ENCODE measurements at places on chromosomes 4 and X.

GRCh38 chr4:158166701-158167100, 6.1 kb downstream of the GASK1B start:
- DNase-seq = no peak

- DNase-seq = no peak
These were observed 69.0 kb downstream of the GATB start for GRCh38 chr4:151691639-151692442.

DNA sequence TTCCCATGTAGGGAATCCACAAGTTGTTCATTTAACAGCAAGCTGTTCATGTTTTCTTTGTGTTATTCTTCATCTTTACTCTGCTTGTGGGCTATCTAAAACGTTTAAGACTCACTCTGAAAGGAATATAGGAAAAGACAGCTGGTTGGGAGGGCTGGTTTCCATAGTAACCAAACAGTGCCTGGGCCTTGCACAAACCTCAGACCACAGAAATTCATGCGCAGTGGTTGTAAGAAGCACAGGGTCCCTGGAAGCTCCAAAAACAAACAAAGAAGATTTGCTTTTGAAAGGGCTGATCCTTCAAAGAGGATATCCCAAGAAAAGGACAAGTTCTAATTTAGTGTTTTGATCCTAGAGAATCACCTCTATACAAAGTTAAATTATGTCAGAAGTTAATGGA, 7.8 kb downstream of the SERTM2 start:
- no peak for DNase-seq

- peak; percentile 99 for DNase-seq
These were observed at the start of gene HMGB2 for GRCh38 chr4:173334085-173334890. TSS of gene HMGB2 (minus strand) at chr4:173334358. CDS start at chr4:173333649, 709 bp downstream.

GRCh38 chr4:25144870-25145481, 15.3 kb downstream of the SEPSECS start:
- DNase-seq = peak; percentile 31

DNA sequence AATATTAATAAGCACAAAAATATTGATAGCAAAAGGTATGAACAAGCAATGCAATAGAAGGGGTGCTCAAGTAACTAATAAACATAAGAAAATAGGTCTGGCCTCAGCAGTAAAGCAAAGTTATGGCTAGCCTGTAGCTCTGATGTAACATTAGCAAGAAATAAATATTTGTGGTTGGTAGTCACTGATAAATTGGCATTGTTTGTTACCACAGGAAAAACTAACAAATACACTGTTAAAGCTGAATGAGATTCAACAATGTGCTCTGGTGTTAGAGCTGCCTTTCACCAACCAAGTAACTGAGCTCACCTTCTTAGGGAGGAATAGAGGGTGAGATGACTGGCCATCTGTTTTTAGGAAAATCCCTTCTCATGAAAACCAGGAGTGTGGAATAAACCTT, 71.4 kb downstream of the AREG start:
- DNase-seq = no peak

GRCh38 chr4:107579099-107579498, 140.9 kb downstream of the PAPSS1 start:
- no peak for DNase-seq

GRCh38 chrX:147403040-147403439, 508.7 kb upstream of the FMR1 start:
- DNase-seq = no peak

DNA sequence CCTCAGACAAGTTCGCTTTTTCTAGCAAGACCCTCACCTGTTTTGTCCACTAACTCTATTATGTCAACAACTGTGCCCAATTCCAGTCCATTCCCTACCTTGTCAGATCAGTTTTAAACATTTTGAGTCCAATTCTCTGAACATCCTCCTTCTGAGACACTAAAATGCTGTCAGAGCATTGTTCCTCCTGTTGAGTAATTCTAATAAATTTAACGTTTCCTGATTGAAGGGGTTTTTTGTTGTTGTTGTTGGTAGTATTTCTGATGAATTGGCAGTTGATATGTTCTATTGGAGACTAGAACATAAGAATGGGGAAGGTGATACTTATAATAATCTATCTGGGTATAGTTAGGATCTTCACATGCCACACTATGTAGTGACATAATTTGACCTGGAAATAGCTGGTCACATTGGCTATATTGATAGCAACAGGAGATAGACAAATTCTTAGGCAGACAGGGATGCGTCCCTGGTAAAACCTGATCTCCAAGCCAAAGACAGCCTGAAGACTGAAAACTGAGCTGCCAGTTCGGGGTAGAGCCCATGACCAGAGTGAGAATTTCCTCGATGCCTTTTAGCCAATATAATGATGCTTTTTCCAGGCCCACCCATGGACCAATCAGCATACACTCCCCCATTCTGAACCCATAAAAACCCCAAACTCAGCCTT, 12.4 kb upstream of the CXCL2 start:
- DNase-seq = no peak

- no peak for DNase-seq
These were observed 5.2 kb downstream of the TLR3 start for GRCh38 chr4:186074189-186074588.
